Activated T-cell treated with anti-CD3 and anti-CD28 coated beads for 4 hours (primary cell): ENCODE measurements at places on chromosomes 2 and 18.

DNA sequence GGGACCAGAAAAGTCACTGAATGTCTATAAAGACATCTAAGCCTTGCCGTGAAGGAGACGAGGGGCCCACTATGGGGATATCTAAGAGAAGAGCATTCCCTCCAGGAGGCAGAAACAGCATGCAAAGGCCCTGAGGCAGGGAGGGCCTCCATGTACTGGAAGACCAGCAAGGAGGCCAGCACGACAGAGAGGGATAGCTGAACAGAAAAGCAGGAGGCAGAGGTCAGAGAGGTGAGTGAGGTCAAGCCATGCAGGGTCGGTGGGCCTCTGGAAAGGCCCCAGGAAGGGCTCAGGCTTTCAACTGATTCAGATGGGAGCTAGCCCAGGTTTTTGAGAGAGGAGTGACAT is 5.7 kb downstream of the TRABD2A start:
- no peak for DNase-seq

- DNase-seq: no peak
Observed at GRCh38 chr2:160270571-160271113, 70.6 kb upstream of the ITGB6 start.

DNA sequence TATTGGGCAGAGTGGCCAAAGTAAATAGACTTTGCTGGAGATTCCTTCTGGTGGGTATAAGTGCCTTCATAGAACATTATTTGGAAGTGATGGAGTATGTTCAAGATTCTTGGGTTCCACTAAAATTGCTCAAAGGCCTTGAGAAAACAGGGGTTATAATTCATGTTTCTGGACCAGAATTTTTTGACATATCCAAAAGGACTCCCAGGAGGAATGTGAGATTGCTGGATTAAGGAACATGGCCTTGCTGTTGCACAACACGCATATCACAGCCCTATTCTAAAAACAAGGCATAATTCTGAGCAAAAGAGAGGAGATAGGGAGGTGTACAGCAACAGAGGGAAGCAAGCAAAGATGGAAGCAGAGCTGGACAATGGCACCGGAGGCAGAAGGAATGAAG is 111.7 kb upstream of the TNP1 start:
- DNase-seq: no peak

- no peak for DNase-seq
Observed at GRCh38 chr2:163646687-163647086, 89.1 kb downstream of the FIGN start.

GRCh38 chr18:38074298-38074876 is 508.8 kb upstream of the CELF4 start:
- DNase-seq: no peak

- no peak for DNase-seq
Observed at GRCh38 chr2:61658841-61659780, 121.0 kb upstream of the XPO1 start.

DNA sequence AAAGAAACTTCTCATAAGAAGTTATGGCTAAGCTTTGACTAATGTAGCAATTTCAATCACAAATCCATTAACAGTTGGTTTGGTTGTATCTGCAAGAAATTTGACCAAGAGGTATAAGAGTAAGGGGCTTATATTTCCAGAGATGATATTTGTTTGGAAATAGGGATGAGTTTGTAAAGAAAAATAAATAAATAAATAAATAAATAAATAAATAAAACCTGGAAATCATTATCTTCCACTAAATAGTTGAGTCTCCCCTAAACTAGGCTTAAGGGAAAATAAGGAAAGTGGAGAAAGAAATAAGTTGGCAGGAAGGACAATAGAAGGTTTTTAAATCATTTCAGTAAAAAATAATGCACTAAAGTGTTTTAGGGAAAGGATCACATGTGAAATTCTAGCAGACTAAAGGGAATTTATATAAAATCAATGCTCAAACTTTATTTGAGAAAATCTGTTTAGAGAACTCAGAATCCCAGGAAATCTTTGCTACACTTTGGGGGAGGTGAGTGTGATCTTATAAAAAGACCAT is 23.5 kb upstream of the SCN7A start:
- no peak for DNase-seq

GRCh38 chr2:24874035-24874434 is 46.0 kb downstream of the ADCY3 start:
- no peak for DNase-seq

DNA sequence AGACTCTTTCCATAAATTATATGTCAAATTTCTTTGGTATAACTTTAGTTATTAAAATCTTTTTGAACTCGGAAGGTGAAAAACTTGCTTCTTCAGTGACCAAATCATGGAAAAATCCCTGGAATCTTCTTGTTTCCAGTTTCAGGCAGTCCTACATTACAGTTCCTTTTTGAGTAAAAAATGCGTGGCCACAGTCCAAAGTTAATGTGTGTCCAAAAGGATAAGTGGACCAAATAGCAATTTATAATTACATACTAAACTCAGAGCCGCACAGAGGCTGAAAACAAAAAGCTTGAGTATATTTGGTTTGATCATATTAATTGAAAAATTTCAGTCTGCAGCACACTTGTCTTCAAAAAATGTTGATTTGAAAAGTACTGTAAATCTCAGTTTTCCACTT is 28.4 kb upstream of the DYNC2LI1 start:
- no peak for DNase-seq

- DNase-seq: no peak
Observed at GRCh38 chr2:105590780-105591660, 153.7 kb upstream of the NCK2 start.

DNA sequence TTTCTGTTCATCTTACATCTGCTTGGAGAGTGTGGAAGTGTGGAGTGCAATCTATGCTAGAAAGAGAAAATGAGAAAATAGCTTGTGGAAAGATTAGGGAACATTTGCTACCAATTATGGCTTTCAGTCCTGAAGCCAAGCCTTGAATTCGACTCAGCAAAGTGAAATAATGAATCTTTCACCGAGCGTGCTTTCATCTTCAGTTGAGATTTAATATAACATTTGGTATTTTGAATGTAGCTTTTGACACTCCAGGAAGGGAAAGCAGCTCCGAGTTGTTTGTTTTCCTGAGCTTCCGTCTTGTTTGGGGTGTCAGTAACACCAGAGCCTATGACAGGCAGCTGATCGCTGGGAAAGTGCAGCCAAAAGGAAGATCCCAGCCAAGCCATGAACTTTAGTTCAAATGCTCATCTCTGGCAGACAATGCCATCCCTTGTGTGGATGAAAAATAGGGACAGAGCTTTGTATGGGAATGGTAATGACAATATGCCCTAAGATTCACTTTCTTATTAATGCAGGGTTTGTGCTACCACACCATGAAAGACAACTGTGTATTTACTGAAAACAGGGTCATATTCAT is 25.0 kb upstream of the PHLPP1 start:
- no peak for DNase-seq

DNA sequence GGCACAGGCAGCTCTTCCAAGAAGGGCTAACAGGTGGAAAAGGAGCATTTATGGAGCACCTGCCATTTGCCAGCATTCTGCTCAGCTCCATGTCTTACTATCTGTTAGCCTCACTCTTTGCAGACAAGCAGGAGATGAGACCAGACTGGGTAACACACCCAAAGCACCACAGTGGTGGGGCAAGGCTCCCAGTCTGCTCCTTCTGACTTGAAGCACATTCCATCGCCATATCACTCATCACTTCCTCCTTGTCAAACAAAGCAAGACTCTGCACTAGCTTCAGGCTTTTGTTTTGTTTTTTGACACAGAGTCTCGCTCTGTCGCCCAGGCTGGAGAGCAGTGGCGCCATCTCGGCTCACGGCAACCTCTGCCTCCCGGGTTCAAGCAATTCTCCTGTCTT is 182.8 kb downstream of the MGAT5 start:
- DNase-seq: no peak
